ENCODE measurements at places on chromosomes 2 and 18.

DNA sequence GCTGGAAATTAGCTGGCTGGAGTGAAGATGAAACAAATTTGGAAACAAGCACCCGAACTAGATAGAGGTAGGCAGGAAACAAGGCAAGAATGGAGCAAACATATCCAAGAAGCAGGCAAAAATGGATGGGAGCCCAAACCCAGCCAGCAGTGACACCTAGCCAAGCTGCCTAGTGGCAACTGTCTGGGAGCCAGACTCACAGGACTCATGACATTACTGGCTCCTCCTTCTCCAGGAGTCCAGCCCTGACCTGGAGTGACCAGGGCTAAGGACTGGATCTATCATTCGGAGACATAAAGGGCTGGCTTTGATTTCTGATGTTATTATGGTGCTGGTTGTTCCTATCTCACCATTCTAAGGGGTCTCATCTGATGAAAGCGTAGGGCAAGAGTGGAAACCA is 21.3 kb upstream of the ALK start:
- no peak for DNase-seq
- no peak overlapping the region for H3K4me3 ChIP-seq
- H3K36me3 ChIP-seq: no peaks in the 10 kb centered on the region
- no peaks in the 10 kb centered on the region for H3K4me1 ChIP-seq
- no peaks in the 10 kb centered on the region for H3K27me3 ChIP-seq
- no peak overlapping the region for H3K27ac ChIP-seq

GRCh38 chr2:233832869-233833311 is 21.4 kb downstream of the HJURP start:
- no peaks in the 10 kb centered on the region for H3K4me1 ChIP-seq
- no peak overlapping the region for H3K27ac ChIP-seq
- no peaks in the 10 kb centered on the region for H3K36me3 ChIP-seq
- H3K4me3 ChIP-seq: no peak overlapping the region

DNA sequence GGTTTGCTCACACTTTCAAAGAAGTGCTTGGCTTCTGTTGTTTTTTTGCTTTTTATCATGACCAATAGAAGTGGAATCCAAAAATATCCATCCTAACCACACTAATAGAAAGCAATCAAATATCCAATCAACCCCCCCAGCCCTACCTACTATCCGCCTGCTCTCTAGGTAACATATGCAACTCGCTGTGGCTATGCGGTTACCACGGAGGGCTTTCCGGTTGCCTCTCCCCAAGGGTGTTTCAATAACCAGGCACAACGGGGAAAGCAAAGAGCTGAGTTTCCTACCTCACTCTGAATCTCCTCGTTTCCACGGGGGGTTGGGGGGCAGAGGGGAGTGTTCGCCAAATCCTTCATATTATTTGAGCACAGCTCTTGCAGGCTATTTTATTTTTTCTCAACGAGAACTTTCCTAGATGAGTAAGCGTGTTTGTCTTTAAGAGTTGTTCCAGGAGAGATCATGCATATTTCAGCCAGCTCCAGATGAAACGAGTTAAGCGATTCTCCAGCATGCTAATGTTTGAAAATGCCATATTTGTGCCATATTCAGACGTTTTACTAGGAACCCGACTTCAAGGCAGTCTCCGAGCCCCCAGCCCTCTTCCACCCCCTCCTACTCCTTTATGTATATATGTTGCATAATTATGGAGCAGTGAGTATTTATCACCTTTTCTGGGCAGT is 30.3 kb downstream of the PAX3 start:
- H3K27ac ChIP-seq: no peak overlapping the region
- no peak overlapping the region for H3K4me3 ChIP-seq
- H3K36me3 ChIP-seq: no peaks in the 10 kb centered on the region
- no peaks in the 10 kb centered on the region for H3K27me3 ChIP-seq
- DNase-seq: no peak

- no peak overlapping the region for H3K27ac ChIP-seq
- H3K4me1 ChIP-seq: no peaks in the 10 kb centered on the region
- H3K27me3 ChIP-seq: no peaks in the 10 kb centered on the region
- DNase-seq: no peak
- no peak overlapping the region for H3K4me3 ChIP-seq
Measured at GRCh38 chr2:98296440-98296839, 49.8 kb upstream of the CNGA3 start.

DNA sequence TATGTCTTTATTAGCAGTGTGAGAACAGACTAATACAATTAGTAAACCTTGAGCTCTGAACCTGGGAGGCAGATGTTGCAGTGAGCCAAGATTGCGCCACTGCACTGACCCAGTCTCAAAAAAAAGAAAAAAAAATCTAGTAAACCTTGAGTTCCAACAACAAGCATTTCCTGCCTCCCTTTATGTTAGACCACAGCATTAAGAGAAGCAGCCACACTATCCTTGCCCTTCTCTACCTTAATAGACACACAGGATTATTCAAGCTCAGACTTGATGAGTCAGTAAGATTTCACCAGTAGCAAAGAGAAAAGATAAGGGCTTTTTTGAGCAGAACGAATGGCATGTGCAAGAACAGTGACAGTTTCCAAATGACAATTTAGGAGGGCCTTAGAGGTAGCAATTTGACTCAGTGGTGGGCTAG is 18.0 kb upstream of the GLS start:
- H3K36me3 ChIP-seq: no peaks in the 10 kb centered on the region
- DNase-seq: no peak
- H3K27ac ChIP-seq: no peak overlapping the region
- peaks cover 4% of the 10 kb centered on the region for H3K4me1 ChIP-seq
- H3K4me3 ChIP-seq: no peak overlapping the region

DNA sequence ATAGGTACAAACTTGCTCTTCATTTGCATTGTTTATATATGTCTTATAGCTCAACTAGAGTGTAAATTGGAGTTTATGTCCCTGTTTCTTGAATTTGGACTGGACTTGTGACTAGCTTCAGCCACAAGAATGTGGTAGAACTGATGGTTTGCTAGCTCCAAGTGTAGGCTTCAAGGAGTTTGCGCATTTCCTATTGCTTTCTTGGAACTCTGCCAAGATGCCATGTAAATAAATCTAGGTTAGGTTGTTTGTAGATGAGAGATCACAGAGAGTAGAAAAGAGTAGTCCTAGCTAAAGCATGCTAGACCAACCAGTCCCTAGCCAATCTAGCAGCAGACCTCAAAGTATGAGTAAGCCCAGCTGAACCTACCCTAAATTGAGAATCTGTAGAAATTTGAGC is 183.0 kb upstream of the CYP26B1 start:
- H3K27me3 ChIP-seq: no peaks in the 10 kb centered on the region
- no peak for DNase-seq
- no peaks in the 10 kb centered on the region for H3K4me1 ChIP-seq
- H3K36me3 ChIP-seq: no peaks in the 10 kb centered on the region
- H3K27ac ChIP-seq: no peak overlapping the region

DNA sequence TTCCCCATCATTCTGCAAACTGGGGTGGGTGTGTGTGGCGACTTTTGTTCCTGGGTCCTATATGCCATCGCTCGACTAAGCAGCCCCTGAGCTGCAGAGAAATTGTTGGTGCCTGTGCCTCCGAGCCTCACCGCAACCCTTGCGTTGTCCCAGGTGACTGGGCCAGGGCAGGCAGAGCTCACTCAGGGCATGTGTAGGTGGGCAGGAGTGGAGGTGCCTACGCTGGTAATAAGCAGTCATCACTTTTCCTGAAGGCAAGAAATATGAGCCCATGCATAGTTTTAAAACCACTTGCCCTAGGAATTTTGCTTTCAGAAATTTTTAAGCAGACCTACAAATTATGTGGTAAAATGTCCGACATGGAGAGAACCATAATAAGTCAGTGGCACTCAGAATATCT is 197.8 kb downstream of the SMAD7 start:
- no peak overlapping the region for H3K4me3 ChIP-seq
- H3K4me1 ChIP-seq: no peaks in the 10 kb centered on the region

DNA sequence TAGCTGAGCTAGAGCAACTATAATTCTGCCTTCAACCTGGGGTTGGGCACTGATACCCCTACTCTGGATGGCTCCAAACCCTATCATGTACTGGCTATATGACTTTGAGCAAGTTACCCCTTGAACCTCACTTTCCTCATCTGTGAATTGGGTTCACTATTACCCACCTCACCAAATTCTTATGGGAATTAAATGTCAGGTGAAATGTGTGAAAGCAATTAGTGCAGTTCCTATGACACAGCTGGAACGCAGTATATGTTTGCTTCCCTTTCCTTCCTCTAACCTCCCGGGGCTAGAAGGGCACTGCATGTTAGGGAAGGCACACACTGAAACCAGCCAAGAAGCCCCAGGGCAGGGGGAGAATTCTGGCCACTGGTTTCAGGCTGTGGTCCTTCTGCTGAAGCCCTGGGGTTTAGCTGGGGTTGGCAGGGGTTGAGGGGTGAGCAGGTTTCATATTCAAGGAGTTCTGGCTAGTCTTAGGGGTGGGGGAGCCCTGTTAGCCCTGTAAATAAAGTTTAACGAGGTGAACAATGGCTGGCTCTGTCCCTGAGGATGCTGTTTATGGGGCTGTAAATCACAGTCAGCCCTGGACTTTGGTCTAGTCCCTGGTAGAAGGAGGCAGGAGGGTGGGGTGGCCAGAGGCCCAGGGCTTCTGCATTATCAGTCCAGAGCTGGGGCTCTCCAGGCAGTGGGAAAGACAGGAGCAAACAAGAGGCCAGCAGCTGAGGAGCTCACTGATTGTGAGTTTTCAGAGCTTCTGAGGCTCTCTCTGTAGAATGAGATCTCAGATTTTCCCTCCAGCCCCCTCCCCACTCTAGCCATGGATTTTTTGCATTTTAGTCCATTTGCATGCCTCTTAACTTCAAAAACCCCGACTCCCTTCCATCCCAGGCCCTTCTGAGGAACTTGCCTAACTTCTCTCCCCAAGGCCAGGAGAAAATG is 8.0 kb downstream of the PKDCC start:
- H3K4me1 ChIP-seq: no peaks in the 10 kb centered on the region
- no peak overlapping the region for H3K27ac ChIP-seq
- no peaks in the 10 kb centered on the region for H3K36me3 ChIP-seq
- H3K4me3 ChIP-seq: no peak overlapping the region

DNA sequence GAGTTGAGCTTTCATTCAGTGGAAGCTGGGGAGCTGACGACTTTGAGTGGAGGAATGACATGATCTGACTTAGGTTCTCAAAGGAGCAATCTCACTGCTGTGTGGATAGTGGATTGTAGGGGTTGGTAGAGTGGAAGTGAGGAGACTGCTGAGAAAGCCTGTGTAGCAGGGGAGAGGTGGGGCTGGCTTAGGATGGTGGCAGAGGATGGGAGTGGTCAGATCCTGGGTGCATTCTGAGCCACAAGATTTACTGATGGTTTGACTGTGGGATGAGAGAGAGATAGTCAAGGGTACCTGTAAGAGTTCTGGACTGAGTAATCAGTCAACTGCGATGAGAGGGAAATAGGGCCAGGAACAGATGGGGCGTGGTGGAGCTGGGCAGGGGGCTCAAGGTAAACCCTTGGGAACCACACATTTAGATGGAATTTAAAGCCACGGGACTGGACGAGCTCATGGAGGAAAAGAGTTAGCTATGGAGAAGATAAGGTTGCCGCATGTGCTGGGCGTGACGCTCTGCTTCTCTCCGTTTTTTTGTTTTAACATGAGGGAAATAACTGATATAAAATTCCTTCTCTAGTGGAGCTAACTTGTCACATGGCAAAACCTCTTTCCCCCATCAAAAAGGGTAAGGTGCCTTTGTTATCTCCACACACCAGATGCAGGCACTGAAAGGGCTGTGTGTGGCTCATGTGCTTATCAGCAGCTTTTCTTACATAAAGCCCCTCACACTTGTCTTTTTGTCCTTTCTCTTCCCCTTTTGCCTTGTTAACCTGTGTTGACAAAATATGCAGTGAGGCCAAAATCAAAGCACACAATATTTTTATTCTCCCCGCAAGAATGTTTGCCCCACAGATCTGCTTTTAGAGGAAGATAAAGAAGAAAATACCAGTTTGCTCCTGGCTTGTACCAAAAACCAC is 379.8 kb downstream of the TSN start:
- no peak for DNase-seq
- peaks cover 15% of the 10 kb centered on the region for H3K27me3 ChIP-seq
- no peaks in the 10 kb centered on the region for H3K36me3 ChIP-seq
- no peak overlapping the region for H3K4me3 ChIP-seq
- H3K4me1 ChIP-seq: no peaks in the 10 kb centered on the region

DNA sequence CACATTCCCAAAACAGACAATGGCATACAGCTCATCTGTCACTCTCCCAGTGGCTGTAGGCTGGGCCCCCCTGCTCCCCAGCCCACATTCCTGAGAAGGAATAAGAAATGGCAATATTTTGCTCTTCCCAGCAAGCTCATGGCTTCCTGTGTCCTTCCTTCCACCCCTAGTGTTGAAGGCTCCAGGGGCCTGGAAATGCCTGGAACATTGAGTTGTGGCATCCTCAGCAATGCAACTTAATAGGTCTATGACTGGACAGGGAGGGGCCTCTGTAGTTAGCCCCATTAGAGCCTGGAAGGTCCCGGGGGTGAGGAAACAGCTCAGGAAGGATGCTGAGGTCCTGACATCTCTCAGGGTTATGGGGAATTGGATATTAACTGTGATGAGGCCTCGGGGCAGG is 3.3 kb downstream of the KIF3C start:
- H3K36me3 ChIP-seq: no peaks in the 10 kb centered on the region
- no peak overlapping the region for H3K27ac ChIP-seq
- no peak for DNase-seq
- H3K27me3 ChIP-seq: no peaks in the 10 kb centered on the region

DNA sequence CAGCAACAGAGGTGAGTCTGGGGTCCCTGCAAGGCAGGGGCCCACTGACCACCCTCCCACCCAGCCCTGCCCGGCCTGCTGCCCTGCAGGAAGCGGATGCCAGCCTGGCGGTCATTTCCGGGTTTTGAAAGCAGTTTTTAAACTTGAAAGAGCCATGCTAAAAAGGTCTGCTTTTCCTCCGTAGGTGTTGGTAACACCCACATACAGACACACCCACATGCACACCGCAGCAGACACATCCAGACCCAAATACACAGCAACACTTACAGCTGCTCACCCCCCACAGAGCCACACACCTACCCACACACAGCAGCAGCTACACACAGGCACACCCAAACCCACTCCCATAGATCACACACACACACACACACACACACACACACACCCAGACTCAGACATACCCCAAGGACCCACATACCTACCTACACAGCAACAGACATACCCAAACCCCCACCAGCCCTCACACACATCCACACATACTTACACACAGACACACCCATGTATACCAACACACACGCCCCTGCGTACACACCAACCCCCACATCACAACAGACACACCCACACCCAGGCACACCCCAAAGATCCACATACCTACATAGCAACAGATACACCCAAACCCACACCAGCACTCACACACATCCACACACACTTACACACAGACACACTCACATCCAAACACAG is 7.6 kb downstream of the ZFP36L2 start:
- H3K36me3 ChIP-seq: peaks cover 30% of the 10 kb centered on the region
- H3K27me3 ChIP-seq: no peaks in the 10 kb centered on the region
- H3K4me1 ChIP-seq: peaks cover 27% of the 10 kb centered on the region

- DNase-seq: no peak
- no peaks in the 10 kb centered on the region for H3K27me3 ChIP-seq
- no peak overlapping the region for H3K27ac ChIP-seq
- H3K4me1 ChIP-seq: no peaks in the 10 kb centered on the region
- no peak overlapping the region for H3K4me3 ChIP-seq
Measured at GRCh38 chr2:205041472-205042130, 496.3 kb downstream of the PARD3B start.

GRCh38 chr2:138271467-138271866 is 230.1 kb upstream of the SPOPL start:
- H3K36me3 ChIP-seq: no peaks in the 10 kb centered on the region
- DNase-seq: no peak
- H3K27me3 ChIP-seq: no peaks in the 10 kb centered on the region
- no peak overlapping the region for H3K4me3 ChIP-seq
- H3K27ac ChIP-seq: no peak overlapping the region
